ENCODE measurements at places on chromosomes 11 and 22. TPM values are rescaled to one million over a fixed set of nuclear protein-coding genes. Genes with fewer than 3 reads are reported as not detected.

- no peak overlapping the region for H3K4me3 ChIP-seq
- no peaks in the 10 kb centered on the region for H3K27me3 ChIP-seq
- no peaks in the 10 kb centered on the region for H3K36me3 ChIP-seq
- no peak for DNase-seq
- H3K27ac ChIP-seq: no peak overlapping the region
These were observed 39.3 kb downstream of the KREMEN1 start for GRCh38 chr22:29112121-29112520.

- H3K4me1 ChIP-seq: no peaks in the 10 kb centered on the region
- no peaks in the 10 kb centered on the region for H3K27me3 ChIP-seq
- no peaks in the 10 kb centered on the region for H3K36me3 ChIP-seq
- H3K27ac ChIP-seq: no peak overlapping the region
- DNase-seq: no peak
These were observed 7.5 kb upstream of the KCNJ11 start for GRCh38 chr11:17395978-17396377.

DNA sequence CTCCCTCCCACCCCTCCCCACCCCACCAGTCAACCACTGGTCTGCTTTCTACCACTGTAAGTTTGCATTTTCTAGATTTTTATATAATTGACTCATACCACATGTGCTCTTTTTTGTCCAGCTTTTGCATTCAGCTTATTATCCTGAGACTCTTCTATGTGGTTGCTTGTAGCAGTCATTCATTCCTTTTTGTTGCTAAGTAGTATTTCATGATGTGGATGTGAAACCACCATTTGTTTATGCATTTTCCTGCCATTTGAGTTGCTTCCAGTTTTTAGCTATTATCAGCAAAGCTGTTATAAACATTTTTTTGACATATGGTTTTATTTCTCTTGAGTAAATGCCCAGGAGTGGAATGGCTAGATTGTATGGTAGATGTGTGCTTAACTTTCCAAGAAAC is 77.0 kb upstream of the FGF3 start:
- no peak overlapping the region for H3K27ac ChIP-seq
- DNase-seq: no peak
- H3K27me3 ChIP-seq: no peaks in the 10 kb centered on the region
- no peaks in the 10 kb centered on the region for H3K36me3 ChIP-seq
- H3K4me1 ChIP-seq: peaks cover 23% of the 10 kb centered on the region

The CASP5 gene
- not detected for total RNA-seq

The CNGA4 gene
- total RNA-seq: not detected

Measured in right lobe of liver (tissue), 6 donors.